Neural crest cell (in vitro differentiated cells): ENCODE measurements at places on chromosomes 7 and 10. TPM values are rescaled to one million over a fixed set of nuclear protein-coding genes. Genes with fewer than 3 reads are reported as not detected.

AOAH gene
- not detected in 2 replicates for total RNA-seq

FAM221A gene
- 10.3 and 11.1 TPM in 2 replicates for total RNA-seq

HTR5A gene
- total RNA-seq = not detected in 2 replicates

NXPH1 gene
- total RNA-seq = 1.0 and 1.1 TPM in 2 replicates

EBLN1 gene
- not detected in 2 replicates for total RNA-seq

- H3K27me3 ChIP-seq = peaks cover 2% of the 10 kb centered on the region
- no peak for DNase-seq
- H3K27ac ChIP-seq = no peak overlapping the region
- H3K4me3 ChIP-seq = no peak overlapping the region
- no peaks in the 10 kb centered on the region for H3K36me3 ChIP-seq
These were observed 279.1 kb downstream of the PHF14 start for GRCh38 chr7:11252705-11253272.

- no peaks in the 10 kb centered on the region for H3K27me3 ChIP-seq
- no peak overlapping the region for H3K4me3 ChIP-seq
- peaks cover 2% of the 10 kb centered on the region for H3K36me3 ChIP-seq
- H3K27ac ChIP-seq = no peak overlapping the region
- DNase-seq = no peak
- peaks cover 9% of the 10 kb centered on the region for H3K4me1 ChIP-seq
These were observed 64.8 kb upstream of the IGFBP3 start for GRCh38 chr7:45985902-45986301.

GRCh38 chr10:62581351-62581750 is 207.2 kb downstream of the ZNF365 start:
- H3K4me1 ChIP-seq = no peaks in the 10 kb centered on the region
- H3K27ac ChIP-seq = no peak overlapping the region
- H3K36me3 ChIP-seq = no peaks in the 10 kb centered on the region
- H3K4me3 ChIP-seq = no peak overlapping the region

- H3K27ac ChIP-seq = no peak overlapping the region
- peaks cover 4% of the 10 kb centered on the region for H3K36me3 ChIP-seq
- no peaks in the 10 kb centered on the region for H3K27me3 ChIP-seq
- H3K4me3 ChIP-seq = no peak overlapping the region
- DNase-seq = no peak
These were observed 277.7 kb upstream of the KAT6B start for GRCh38 chr10:74548676-74549075.

GRCh38 chr7:10889266-10889898 is 84.3 kb upstream of the PHF14 start:
- H3K4me1 ChIP-seq = no peaks in the 10 kb centered on the region
- H3K4me3 ChIP-seq = no peak overlapping the region
- DNase-seq = peak; percentile 12
- H3K36me3 ChIP-seq = no peaks in the 10 kb centered on the region
- no peak overlapping the region for H3K27ac ChIP-seq

DNA sequence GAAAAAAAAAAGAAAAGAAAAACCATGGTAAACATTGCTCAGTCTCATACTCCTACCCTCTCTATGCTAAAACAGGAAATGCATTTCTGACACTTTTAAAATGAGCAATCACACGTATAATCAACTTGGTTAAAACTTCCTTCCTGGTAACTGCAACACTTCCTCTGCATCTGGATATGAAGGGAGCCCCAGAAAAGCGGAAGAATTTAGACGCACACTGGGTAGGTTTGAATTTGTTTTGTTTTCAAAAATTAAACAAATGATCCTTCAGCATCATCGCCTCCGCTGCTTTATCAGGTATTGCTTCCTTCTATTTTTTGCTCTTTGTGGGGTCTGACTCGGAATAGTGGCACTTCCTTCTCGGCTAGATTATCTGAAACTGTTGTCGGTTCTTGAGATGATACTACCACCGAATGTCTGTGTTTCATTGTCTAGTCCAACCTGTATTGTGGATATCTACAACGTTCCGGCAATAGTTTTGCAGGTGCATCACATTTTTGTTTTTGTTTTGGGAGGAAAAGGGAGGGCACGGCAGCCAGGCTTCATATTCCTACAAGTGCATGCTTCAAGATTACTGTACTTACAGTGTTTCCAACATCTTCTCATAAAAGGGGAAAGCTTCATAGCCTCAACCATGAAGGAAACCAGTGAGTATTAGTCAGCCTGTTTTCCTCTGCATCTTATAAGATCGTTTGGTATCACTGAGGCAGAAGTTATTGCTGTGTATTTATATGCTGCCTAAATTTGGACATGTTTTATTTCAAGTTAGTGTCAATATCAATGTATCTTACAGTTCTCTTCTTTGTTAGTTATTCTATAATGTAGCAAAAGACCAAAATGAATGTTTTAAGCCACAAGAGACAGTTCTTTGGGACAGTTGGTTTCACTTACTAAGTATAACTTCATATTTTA is at the start of gene PIK3CG:
Gene PIK3CG, plus strand, starts transcription at position 153 of the 912 bp plus-strand sequence. CDS start 2,280 bp downstream, outside the sequence.
- H3K4me3 ChIP-seq = no peak within 1 kb of the TSS
- H3K36me3 ChIP-seq = no peaks in the 10 kb centered on the region
- H3K27me3 ChIP-seq = no peaks in the 10 kb centered on the region
- peaks cover 5% of the 10 kb centered on the region for H3K4me1 ChIP-seq

- H3K27me3 ChIP-seq = peaks cover 25% of the 10 kb centered on the region
- peak overlapping the region; percentile 54 for H3K4me3 ChIP-seq
These were observed 42.2 kb upstream of the OPALIN start for GRCh38 chr10:96401036-96401435.

DNA sequence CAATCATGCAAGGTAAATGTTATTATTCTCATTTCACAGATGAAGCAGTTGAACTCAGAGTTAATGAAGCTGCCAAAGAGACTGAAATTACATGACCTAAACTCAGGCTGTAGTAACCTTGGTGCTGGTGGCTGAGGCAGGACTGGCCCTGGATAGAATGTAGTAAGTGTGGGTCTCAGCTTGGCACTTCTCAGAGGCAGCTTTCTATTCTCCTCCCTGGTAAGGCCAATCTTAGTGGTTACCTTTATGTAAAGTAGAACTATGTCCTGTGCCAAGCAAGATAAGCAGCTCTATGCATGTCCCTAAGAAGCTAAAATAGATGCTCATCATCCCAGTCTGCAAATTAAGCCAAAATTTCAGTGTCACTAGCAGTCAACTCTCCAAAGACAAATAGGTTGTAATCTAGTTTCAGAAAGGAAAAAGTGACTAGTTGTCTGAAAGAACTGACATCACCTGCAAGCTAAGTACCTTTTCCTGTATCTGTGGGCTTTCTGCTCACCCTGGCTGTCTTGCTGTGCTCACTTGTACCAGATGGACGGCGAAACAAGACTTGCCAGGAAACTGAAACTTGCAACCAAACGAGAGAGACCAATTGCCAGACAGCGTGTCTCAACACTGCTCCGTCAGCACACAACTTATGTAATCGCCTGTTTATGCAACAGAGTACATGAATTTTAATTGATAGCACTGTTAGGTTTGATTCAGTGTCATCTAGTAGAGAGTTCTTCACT is 43.7 kb downstream of the CH25H start:
- no peak overlapping the region for H3K27ac ChIP-seq
- H3K4me1 ChIP-seq = no peaks in the 10 kb centered on the region
- peaks cover 9% of the 10 kb centered on the region for H3K27me3 ChIP-seq
- no peak for DNase-seq
- no peak overlapping the region for H3K4me3 ChIP-seq

DNA sequence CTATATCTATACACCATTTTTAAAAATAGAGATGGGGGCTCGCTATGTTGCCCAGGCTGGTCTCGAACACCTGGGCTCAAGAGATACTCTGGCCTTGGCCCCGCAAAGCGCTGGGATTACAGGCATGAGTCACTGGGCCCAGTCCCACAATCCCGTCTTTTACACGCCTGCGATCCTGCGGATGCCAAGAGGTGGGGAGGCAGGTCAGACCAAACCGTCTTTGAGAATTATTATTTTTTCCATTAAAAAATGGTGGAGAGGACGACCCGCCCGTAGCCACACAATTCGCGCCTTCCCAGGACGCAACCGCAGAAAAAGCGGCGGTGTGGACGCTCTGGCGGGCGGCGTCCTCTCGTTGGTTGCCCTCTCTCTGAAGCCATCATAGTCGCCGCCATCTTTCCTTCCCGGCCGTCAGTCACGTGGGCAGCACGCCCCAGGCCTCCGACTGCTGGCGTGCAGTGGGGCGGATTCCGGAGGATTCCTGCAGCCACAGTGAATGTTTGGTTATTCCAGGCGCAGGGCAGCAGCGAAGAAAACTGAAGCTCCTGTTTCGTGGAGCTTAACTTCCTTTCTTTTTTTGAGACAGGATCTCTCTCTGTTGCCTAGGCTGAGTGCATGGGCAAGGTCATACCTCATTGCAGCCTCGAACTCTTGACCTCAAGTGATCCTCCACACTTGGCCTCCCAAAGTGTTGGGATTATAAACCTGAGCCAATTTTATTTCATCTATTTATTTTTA is 9.9 kb upstream of the EPHB4 start:
- DNase-seq = peak; percentile 78

DNA sequence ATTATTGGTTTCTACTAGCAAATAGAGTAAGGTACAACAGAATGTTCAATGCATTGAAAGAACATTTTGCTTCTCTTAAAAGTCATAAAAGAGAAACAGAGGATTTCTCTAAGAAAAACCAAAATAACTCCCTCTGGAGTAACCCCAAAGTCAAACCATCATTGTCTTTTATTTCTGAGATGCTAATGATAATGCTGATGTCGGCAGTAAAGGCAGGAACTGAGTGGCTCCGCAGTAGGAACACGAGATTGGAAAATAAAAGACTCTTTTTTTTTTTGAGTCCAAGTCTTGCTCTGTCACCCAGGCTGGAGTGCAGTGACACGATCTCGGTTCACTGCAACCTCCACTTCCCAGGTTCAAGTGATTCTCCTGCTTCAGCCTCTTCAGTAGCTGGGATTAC is 2.7 kb upstream of the USP54 start:
- no peak for DNase-seq
- no peak overlapping the region for H3K27ac ChIP-seq
- no peaks in the 10 kb centered on the region for H3K27me3 ChIP-seq
- peaks cover 35% of the 10 kb centered on the region for H3K4me1 ChIP-seq
- H3K4me3 ChIP-seq = no peak overlapping the region

GRCh38 chr10:7538970-7539654 is 127.7 kb downstream of the ITIH5 start:
- no peak overlapping the region for H3K4me3 ChIP-seq
- no peak for DNase-seq
- no peaks in the 10 kb centered on the region for H3K27me3 ChIP-seq
- no peak overlapping the region for H3K27ac ChIP-seq
- H3K4me1 ChIP-seq = peaks cover 39% of the 10 kb centered on the region
